ENCODE measurements at places on chromosomes 5 and 9. TPM values are rescaled to one million over a fixed set of nuclear protein-coding genes. Genes with fewer than 3 reads are reported as not detected.

IFNE gene
- polyA plus RNA-seq: not detected

PCDHB3 gene
- 0.31 TPM for polyA plus RNA-seq

- no peak for DNase-seq
Observed at GRCh38 chr9:84339962-84340361, 596 bp downstream of the SLC28A3 start.

C5orf34 gene
- 2.1 TPM for polyA plus RNA-seq

DNA sequence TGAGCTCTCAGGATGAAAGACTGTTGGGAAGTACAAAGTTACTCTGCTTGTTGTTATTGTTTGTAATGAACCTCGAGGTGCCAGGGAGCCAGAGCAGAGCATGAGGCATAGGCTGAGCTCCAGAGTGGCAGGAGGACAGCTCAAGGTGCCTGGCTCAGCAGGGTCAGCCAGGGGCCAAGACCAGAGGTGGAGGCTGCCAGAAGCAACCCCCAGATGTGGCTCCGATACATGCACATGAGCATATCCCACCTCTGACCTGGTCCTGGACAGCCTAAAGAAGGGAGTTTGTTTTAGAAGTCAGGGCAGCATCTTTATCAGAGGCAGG is 105.6 kb downstream of the PSD2 start:
- no peak for DNase-seq

DNA sequence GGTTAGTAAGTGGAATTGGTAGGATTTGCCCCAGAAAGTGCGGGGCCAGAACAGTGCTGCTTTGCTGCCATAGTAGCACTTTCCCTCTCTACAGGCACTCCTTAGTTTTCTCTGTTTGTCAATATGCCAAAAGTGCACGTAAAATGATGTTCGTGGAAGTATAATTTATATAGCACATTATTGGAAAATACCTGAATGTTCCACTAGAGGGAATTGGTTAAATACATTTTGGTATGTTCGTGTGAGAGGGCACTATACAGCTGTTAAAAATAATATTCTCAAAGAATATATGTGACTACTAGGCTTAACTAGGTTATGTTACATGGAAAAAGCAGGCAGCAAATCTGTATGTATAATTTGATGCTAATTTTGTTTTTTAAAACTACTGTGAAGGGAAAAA is 184.0 kb upstream of the GDNF start:
- peak; percentile 12 for DNase-seq
